ENCODE measurements at places on chromosomes 4 and X.

DNA sequence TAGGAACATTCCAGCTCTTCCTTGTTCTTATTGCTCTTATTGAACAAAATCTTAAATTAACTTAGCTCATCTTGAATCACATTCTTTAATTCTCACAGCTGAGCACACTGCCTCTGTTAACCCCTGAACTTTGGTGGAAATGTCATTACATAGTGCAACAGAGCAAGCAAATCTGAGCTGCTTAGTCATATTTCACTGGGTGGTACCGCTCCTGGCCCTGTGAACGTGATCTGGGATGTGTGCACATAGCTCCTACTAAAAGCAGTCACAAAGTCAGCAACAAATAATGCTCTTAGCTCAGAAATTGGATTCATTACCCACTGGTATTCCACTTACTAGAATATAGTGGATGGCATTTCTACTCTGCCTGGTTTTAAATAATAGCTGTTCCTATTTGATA is 27.9 kb downstream of the ARHGEF6 start:
- DNase-seq: no peak

- DNase-seq: no peak
Observed at GRCh38 chrX:16394290-16394689, 227.0 kb downstream of the MAGEB17 start.

DNA sequence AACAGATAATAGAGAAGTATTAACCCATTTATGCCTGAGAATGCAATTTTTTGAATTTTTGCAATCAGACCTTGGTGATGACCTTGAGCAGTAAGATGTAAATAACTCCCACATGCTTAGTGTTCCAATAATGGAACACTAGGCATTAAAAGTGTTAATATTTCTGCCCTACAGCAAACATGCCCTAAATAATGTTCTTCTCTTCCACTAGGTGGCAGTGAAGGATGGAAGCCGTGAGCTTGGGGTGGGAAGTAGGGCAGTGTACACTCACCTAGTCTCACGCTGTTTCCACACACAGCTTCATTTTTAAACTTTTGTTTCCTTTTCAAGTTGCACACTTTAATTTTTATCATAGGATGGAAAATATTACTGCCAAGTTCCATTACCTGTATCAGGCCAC is 613.1 kb upstream of the HS3ST1 start:
- DNase-seq: peak; percentile 1

DNA sequence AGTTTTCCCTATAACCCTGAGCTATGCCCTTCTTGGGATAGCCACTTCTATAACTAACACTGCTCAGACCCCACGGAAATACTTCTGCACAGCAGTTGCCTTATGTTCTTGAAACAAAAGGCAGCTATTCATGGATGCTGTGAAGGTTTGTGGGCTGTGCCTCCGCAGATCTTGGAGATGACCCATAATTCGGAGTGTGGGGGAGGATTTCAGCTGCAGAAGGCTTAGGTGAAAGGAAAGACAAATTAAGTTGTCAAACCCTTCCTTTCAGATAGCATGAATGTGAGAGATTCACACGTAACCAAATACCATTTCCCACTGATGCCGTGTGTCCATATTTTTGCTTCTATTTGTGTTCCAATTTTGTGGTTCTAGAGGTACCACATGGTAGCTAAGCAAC is 38.1 kb upstream of the NYX start:
- no peak for DNase-seq

- DNase-seq: peak; percentile 26
Observed at GRCh38 chrX:45347877-45348276, 147.2 kb upstream of the DIPK2B start.

DNA sequence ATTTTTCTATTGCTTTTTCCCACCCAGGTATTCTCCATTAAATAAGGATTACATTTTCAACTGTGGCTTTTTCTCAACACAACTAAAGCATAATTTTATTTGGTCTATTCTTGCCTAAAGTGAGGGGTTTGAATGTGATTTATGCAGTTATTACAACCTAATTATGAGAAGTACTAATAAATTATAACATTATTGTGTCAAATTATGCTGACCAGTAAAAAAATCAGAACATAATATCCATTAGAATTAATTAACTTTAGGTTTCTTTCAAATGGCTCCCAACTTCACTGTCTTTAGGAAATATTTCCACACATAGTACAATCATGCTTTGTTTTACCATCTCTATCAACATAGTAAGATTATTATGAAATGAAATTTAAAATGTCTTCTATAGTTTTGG is 1293.9 kb downstream of the FSTL5 start:
- DNase-seq: no peak

DNA sequence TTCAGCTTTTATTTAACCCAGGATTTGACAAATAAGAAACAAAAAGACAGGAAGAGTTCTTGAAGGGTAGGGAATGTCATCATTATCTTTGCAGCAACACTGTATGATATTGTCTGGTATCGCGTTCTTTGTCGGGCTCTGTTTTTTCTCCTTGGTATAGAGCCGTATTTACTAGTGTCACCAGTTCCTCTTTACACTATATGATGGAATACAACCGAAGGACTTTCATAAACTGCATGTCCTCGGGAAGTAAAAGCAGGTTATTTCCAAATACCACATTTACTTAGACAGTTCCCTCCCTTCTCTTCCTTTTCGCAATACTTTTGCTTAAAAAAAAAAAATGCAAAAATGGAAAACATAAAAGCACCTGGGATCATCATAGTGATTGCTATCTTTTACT is 96.6 kb upstream of the IL13RA1 start:
- no peak for DNase-seq

DNA sequence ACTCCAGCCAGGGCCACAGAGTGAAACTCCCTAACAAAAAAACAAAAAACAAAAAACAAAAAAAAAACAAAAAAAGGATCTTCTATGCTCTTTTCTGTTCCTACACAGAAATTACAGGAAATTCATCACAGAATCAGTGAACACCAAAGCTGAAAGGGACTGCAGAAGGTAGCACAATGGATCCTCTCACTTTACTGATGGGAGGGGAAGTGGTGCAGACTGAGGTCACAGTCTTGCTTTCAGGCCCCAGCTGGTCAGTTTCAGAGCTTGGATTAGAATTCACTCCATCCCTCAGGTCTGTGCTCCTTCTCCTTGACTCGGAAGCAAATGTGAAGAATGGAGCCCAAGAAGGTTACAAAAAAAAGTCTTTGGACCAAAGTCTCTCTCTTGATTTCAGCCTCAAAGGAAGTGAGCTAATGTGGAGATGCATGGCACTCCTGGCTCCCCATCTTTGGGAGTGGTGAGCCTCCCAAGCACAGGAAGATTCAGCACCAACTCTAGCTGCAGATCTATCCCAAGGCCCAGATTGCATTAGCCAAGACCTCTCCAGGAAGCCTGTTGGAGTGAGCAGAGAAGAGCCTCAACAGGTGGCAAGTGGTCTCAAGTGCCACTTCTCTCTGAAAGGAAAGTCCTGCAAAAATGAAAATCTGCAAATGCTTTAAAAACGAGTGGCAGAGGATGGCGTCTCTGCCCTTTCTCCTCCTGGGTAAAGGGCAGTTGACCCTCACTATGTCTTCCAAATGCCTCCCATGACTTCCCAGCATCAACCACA is 176.0 kb downstream of the MAML3 start:
- DNase-seq: no peak

DNA sequence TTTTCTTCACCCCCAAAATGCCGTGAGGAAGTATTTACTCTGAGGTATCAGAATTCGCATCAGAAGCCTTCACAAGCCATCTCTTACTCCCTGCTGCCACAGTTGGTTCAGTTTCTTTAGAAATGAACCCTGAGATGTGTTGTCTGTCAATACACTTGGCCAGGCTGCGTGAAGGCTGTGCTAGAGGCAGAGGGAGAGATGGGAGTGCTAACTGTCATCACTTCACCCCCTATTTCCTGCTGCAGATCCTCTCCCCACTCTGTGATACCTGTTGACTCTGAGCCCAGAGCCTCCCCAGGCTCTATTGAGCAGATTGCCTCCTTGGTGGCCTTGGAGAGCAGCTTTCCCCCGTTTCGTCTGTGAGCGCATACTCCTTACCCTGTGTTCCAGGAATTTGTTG is 34.8 kb downstream of the FHIP1A start:
- DNase-seq: no peak

DNA sequence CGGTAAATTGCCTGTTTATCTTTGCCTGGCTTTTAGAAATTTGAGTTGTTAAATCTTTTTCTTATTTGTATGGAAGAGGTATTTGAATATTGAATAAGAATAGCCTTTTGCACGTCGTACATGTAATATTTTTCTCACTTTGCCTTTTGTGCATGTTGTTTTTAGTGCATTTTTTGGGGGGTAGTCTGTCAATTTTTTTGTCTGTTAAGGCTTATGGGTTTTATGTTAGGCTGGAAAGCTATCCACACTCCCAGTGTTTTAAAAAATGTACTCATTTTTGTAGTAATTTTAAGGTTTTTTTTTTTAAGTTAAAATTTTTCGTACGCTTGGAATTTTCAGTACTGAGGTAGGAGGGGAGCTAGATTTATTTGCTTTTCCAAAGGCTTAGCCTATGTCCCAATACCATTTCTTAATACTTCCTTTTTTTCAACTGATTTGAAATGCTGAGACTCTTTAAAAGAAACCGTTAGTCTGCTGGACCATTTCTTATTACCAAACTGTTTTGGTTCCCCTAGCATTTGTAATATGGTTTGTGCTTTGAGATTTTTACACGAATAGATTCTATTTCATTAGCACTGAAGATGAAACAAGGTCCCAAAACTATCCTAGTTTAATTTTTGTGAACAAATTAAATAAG is 1.3 kb downstream of the HERC5 start:
- no peak for DNase-seq

DNA sequence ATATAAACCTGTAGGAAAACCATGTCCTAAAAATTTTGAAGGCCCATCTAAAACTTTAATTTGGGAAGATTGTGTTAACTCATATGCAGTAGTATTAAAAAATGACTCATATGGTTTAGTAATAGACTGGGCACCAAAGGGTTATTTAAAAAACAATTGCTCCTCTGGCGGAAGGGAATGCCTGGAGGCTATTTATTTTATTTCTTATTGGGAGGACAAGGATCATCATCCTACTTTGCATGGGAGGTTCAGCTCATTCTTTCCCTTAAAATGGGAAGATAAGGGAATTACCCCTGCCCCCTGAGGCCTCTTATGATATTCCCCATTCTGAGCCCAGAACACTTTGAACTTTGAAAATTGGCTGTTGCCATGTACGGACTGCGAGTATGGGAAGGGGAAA is 29.7 kb upstream of the MGST2 start:
- no peak for DNase-seq

GRCh38 chrX:69389101-69389501 is 115.0 kb upstream of the NALF2 start:
- DNase-seq: no peak

GRCh38 chr4:111499291-111499690 is 646.0 kb upstream of the FAM241A start:
- no peak for DNase-seq

DNA sequence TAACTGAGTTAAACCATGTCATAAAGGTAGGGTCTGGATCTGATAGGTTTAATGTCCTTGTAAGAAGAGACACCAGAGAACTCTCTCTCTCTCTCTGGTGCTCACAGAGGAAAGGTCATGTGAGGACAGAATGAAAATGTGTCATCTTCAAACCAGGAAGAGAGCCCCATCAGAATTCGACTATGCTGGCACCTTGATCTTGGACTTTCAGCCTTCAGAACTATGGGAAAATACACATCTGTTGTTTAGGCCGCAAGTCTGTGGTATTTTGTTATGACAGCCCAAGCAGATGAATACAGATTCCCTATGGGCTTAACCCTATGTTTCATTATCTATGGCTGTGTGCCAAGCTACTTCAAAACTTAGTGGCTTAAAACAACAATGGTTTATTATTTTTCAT is 105.5 kb upstream of the DDIT4L start:
- DNase-seq: peak; percentile 43

DNA sequence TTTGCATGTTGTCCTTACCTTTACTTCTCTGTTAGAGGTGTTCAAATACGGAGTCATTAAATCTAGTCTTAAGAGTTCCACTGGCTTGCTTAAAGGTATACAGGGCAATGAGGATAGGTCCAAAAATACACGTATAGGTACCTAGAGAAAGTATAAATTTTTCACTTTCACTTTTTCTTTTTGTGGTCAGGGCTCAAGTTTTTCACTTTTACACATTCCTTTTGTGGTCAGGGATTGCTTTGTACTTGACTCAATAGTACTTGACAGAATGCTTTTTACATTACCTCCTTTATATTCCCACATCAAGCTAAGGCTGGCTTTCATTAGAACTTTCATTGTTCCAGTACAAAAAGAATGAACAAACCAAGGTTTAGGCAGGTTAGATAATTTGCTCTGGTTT is 21.7 kb downstream of the TMEM184C start:
- DNase-seq: peak; percentile 9

DNA sequence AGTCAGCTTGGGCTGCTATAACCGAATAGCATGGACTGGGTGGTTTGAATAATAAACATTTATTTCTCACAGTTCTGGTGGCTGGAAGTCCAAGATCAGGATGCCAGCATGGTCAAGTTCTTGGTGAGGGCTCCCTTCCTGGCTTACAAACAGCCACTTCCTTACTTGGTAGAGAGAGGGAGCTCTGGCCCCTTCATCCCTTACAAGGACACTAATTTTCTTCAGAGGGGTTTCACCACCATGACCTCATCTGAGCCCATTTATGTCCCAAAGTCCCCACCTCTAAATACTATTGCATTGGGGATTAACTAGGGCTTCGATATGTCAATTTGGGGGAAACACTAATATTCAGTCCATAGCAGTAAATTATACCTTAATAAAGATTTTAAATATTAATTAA is 61.8 kb downstream of the CLNK start:
- DNase-seq: no peak

GRCh38 chr4:10097906-10098779 is 18.5 kb downstream of the WDR1 start:
- DNase-seq: no peak

- DNase-seq: peak; percentile 46
Observed at GRCh38 chr4:74376888-74377483, 12.0 kb downstream of the EREG start.

DNA sequence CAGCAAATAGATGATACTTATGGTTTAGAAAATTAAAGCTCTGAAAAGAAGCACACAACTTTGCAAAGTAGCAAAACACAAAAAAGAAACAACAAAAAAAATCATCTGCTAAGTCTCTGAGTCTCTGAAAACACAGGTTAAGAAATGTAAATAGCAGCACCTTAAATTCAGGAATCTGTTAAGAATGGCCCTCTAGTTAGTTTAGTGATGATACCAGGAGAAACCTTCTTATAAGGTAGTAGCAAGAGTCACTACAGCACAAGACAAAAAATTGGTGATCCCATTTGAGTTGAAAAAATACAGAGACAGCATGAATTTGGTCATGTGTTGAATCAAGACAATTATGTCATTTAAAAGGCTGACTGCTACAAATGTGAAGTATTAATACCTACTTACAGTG is 308.2 kb upstream of the ADGRL3 start:
- no peak for DNase-seq

DNA sequence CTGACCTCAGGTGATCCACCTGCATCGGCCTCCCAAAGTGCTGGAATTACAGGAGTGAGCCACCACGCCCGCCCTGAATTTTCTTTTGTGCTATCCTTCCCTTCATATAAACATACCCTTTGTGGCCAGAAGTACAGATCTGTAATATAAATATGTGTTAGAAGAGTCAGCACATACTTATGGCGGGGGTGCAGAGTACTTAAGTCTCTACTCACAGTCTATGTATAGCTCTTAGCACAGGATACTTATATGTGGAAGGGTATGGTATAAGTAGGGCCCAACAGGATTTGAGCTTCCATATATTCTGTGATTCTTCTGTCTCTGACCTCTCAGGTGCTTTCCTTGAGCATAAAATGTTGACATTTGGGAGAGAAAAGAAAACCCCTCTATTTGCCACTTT is 18.2 kb downstream of the CXorf58 start:
- no peak for DNase-seq

- DNase-seq: peak; percentile 89
Observed at GRCh38 chrX:74104356-74105015, 199.5 kb upstream of the ZCCHC13 start.

GRCh38 chr4:174170091-174170490 is 113.4 kb downstream of the FBXO8 start:
- DNase-seq: no peak
